ENCODE measurements at places on chromosomes 5 and 9. TPM values are rescaled to one million over a fixed set of nuclear protein-coding genes. Genes with fewer than 3 reads are reported as not detected.

Gene TAS2R1
- not detected for total RNA-seq

Gene LYSMD3
- 15.5 TPM for total RNA-seq

Gene GABRA1
- total RNA-seq: not detected

Gene KCNT1
- not detected for total RNA-seq

Gene HTR4
- 2.9 TPM for total RNA-seq

Gene PRRC2B
- 116 TPM for total RNA-seq

Gene LHFPL2
- 24.8 TPM for total RNA-seq

Gene SLC4A9
- total RNA-seq: 0.25 TPM

Gene C9orf152
- total RNA-seq: 0.49 TPM

Gene ORM2
- total RNA-seq: not detected

Gene PHYHD1
- total RNA-seq: 23.6 TPM
